ENCODE measurements at places on chromosomes 13 and 19. TPM values are rescaled to one million over a fixed set of nuclear protein-coding genes. Genes with fewer than 3 reads are reported as not detected.

- no peak for DNase-seq
Measured at GRCh38 chr13:28613562-28613961, 45.4 kb upstream of the POMP start.

DNA sequence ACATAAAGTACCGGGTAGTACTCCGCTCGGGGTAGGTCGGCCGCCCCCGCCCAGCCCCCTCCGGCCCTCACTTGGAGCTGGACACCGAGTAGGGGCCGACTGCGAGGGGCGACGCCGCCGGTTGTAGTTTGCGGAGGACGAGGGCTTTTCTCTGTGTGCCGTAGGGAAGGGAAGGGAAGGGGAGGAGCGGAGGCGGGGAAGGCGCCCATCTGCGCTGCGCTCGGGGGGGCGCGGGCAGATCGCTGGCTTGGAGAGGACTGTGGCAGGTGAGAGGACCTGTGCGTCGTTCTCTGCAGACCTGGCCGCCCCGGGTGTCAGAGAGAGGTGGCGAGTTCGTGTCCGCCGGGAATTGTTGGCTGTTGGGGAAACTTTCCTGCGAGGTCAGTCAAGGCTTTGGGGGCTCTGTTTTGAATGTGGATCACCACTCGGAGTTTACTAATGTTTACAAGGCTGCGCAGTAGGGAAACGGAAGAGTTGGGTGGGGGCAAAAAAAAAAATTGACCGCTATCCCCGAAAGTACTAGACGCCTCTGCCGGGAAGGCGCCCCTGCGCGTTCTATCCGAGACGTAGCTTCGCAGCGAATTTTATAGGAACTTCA is 1.4 kb downstream of the ING1 start:
- peak; percentile 81 for DNase-seq

GRCh38 chr13:103497404-103497803 is 431.2 kb upstream of the SLC10A2 start:
- no peak for DNase-seq

GRCh38 chr19:11142528-11143171 is 12.9 kb downstream of the SPC24 start:
- peak; percentile 95 for DNase-seq

Gene TSKS
- total RNA-seq = 1.1 TPM

Gene MEIS3
- 9.9 TPM for total RNA-seq
